ENCODE measurements at places on chromosomes 3 and 15.

- DNase-seq = no peak
Measured at GRCh38 chr3:186281176-186281575, 80.9 kb downstream of the DGKG start.

- DNase-seq = no peak
Measured at GRCh38 chr3:15361494-15362214, 29.3 kb upstream of the SH3BP5 start.

GRCh38 chr15:37100966-37101215 is 542 bp upstream of the MEIS2 start:
- DNase-seq = no peak

DNA sequence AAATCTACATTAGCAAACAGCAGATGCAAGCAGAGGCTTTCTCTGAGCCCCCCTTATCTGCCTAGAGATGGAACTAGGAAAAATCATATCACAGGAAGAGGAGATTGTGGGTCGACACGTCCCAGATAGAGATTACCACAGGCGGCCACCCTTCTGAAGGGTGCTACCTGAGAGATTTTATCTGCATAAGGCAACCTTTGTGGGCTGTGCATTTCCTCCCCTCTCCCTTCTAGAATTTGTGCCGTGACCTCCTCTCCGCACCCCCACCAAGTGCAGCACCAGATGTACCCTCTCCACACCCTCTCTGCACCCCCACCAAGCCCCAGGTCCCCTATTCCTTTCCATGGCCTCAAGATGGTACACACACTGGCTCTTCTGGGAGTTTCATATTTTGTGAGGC is 27.4 kb downstream of the METTL6 start:
- no peak for DNase-seq

- DNase-seq = no peak
Measured at GRCh38 chr3:47283193-47283537, 421 bp downstream of the KLHL18 start.

GRCh38 chr15:62578960-62579359 is 413.9 kb upstream of the C2CD4B start:
- DNase-seq = no peak
